Activated gamma-delta T cell (primary cell): ENCODE measurements at places on chromosomes 4 and X.

DNA sequence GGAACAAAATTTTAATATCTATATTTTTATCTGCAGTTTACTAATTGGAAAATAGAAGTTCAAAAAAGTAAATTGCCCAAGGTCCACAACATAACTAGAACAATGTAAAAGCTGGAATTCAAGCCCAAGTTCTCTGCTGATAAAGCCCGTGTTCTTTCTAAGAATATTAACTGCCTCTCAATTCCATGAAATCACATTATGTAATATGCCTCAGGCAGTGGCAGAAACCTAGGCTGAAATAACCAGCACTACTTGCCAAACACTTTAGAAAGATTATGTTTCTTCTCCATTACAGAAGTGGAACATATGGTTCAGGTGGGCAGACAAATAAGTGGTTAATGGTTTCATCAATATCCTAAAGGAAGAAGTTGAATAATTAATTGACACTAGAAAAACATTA lies 56.7 kb upstream of the ADGRL3 start:
- DNase-seq: no peak

DNA sequence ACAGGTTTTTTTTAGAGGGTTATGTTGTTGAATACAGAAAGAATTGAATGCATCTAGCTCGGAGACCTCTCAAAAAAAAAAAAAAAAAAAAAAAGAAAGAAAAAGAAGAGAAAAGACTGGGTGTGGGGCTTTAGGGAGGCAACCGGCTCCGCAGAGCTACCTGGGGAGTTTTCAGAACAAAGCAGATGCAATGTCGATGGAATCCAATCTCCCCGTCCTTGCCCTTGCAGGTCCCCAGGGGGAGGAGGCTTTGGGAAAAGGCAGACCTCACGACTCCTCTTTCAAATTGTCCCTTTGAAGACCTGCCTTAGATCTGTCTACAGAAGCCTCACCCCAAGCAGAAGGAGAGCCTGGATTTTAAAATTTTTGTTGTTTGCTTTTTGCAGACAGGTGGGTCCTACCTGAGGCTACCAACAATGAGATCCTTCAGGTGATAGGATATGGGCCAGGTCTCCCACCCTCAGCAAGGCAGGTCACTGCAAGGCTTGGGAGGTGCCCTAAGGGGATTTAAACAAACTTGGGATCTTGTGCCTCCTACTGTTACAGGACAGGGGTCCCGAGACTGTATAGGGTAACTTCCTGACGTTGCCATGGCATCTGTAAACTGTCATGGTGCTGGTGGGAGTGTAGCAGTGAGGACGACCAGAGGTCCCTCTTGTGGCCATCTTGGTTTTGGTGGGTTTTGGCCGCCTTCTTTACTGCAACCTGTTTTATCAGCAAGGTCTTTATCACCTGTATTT lies 75.2 kb upstream of the PRKX start:
- no peak for DNase-seq

- no peak for DNase-seq
These were observed 56.7 kb downstream of the PRPS1 start for GRCh38 chrX:107684956-107685385.

- DNase-seq: no peak
These were observed 16.9 kb downstream of the NKX3-2 start for GRCh38 chr4:13527192-13527980.

GRCh38 chrX:47179221-47179927 lies 14.3 kb upstream of the UBA1 start:
- DNase-seq: no peak

DNA sequence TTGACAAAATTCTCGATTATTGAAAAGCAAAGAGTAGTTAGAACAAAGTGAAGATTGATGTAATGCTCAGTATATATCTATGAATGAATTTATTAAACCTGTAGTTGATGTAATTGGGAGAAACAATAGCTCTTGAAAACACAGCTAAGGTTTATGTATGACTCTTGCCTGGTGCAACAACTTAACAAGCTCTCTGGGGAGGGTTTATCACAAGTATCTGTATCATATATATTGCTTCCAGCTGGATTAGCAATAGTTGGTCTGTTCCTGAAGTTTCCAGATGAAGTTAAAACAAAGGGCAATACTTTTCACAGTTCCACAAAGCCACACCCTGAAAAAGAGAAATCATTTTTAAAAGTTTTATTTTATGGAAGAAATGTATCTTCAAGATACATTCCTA lies 91.4 kb downstream of the ARSJ start:
- DNase-seq: no peak

- DNase-seq: no peak
These were observed 263.7 kb upstream of the UGT8 start for GRCh38 chr4:114334884-114335330.

GRCh38 chr4:156290811-156291210 lies 337.1 kb upstream of the CTSO start:
- no peak for DNase-seq

GRCh38 chr4:680551-680927 lies 6.2 kb downstream of the MYL5 start:
- DNase-seq: no peak
